WTC11 (cell line): ENCODE measurements at places on chromosomes 1 and 21.
A peak's percentile ranks its signal among the peaks of the same experiment; 100 is the strongest.

DNA sequence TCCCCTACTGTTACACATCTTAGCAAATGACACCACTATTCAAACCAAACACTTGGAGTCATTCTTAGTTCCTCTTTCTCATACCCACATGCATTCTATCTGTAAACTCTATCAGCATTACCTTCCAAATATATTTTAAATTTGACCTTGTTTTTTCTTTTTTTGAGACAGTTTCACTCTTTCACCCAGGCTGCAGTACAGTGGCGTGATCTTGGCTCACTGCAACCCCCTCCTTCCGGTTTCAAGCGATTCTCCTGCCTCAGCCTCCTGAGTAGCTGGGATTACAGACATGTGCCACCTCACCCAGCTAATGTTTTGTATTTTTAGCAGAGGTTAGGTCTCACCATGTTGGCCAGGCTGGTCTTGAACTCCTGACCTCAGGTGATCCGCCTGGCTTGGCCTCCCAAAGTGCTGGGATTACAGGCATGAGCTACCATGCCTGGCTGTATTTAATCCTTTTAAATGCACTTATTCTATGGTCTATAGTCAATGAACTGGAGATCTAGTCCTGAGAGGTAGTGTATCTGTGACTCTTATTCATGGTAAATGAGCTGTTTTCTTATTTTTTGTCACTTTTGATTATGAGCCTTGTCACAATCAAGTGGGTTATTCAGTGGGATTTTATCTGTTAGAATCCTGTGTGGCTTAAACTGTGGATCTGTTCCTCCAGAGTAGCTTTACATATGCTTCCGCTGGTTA is 73.1 kb downstream of the GATAD2B start:
- DNase-seq: no peak

DNA sequence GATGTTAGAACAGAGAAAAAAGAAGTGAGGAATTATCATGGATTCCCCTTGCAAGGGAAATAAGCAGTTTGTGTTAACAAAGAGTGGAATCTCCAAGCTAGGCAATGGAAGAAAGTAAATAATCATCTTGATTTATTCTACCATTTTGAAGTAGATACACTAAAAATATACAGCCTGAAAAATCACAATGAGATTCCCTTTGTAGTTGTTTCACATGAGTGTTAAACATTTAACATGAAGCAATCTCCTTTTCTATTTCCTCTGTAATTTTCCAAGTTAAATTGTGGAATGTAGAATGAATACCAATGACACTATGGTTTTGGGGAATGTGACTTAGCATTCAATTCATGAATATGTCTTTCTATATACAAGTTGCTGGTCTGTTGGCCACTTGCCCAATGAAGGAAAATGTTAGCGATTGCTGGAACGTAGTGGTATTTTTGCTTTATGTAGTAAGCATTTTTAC is 5.7 kb downstream of the TGFB2 start:
- DNase-seq: no peak

GRCh38 chr1:205301205-205301821 is 20.2 kb downstream of the NUAK2 start:
- peak; percentile 98 for DNase-seq

DNA sequence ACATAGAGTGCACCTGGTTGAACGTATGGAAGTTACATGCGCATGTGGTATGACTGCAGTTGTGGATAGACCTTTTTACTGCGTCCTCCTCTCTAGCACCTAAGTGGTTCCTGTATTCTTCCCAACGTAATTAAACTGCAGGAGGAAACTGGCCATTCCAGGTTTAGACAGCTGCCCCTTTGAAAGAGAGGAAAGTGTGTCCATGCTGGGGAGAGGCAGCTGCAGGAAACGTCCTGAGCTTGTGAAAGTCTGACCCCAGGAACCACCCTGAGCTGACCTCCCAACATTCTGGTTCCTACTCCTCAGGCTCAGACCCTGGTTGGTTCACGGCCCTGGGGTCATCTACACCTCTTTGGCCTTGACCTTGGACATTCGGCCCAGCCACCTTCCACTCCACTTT is 309.3 kb downstream of the DISC1 start:
- no peak for DNase-seq

GRCh38 chr21:28737674-28738419 is 254.8 kb downstream of the LTN1 start:
- DNase-seq: no peak

- no peak for DNase-seq
Observed at GRCh38 chr1:34917017-34917416, 12.4 kb downstream of the DLGAP3 start.

DNA sequence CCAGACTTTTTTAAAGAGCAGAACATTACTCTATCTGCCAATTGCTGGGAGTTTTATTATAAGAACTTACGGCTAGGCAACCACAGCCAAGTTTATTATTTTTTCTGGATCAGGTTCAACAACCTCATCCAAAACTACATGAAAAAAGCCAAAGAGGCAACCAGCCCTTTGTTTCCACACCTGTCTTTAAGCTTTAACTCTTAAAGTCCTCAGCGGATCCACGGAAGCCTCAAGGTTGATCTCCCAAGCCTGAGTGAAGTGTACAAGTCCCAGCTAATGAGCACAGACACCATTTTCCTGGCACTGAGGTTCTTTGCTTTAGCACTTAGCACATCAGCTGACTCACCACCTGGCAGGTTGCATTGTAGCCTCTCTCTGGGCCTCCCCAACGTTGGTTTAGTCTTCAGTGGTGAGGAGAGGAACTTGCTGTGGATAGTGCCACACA is 143.1 kb downstream of the TGFBR3 start:
- DNase-seq: no peak

DNA sequence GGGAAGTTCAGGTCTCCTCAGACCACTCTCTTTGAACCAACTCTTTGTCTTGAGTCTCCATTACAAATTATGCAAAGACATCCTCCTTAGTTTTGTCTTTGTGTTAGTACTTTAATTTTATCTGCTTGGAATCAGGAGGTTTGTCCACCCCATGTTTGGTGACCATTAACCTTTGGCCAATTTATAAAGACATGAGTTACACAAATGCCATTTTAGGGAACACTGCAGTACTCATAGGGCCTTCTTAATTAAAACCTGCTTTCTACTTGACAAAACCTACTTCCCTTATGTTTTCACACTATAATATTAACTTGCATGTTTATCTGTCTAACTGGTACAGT is 7.9 kb upstream of the CDC73 start:
- DNase-seq: no peak
